ENCODE measurements at places on chromosomes 3 and 15.

- no peak for DNase-seq
These were observed 236.6 kb downstream of the KCNH8 start for GRCh38 chr3:19384868-19385267.

GRCh38 chr3:12175844-12176453, 17.2 kb upstream of the TIMP4 start:
- DNase-seq = no peak

DNA sequence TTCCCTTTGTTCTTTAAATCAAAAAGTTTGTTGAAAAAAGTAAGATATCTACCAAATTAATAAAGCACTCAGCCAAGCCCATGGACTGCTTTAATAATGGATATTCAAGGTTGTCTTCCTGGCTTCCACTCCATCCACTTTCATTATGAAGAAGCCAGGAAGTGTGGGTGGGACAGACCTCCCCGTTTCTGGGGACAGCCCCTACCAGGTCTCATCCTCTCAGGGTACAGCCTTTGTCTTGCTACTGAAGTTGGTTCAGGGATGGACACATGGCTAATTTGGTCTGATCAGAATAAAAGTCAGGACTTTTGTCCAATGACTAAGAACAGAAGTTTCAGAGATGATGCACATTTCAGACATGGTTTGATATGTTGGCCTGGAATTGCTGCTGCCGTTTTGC, 32.6 kb downstream of the CCNB2 start:
- no peak for DNase-seq

DNA sequence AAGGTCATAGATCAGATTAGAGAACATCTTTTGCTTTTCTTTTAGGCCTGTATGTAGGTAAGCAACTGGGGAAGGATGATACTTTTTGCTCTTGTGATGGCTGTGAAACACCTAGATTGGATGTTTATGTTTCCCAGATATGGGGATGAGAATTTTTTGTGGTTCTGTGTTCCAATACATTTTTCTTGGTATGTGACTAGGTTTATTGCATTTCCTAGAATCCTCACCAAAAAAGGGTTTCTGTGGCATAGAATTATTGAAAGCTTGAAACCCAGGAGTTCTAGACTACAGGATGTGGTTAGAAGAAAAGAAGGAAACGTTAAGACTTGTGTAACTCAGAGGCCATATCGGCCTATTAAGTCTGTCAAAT, 25.8 kb downstream of the OXNAD1 start:
- no peak for DNase-seq

GRCh38 chr3:184345317-184346144, 8.1 kb downstream of the FAM131A start:
- no peak for DNase-seq

DNA sequence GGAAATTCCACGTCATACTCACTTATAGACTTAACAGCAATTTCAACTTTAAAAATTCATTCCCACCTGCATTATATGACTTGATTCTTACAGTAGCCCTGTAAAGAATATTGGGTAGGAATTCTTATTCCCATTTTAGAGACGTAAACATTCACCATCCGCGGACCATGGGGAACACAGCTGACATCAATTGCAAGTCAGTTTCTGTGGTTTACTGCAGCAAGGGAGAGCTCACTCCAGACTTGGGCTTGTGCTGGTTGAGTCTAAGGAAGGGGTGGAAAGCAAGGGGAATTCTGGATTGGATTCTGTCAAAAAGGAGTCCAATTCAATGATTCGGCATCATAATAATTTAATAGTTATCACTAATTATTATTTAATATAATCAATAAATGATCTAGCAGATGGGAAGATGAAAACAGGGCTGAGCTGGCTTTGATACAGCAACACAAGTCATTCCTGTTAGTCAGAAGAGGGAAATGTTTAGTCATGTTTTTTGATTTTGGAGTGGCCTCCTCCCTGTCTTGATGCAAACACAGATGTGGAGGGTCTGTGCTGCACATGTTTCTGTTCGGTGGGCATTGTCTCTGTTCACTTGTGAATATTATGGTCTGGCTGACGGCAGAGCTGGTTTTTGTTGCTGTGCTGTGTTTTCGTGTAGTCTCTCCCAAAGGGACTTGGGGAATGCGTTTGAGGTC, 9.7 kb downstream of the LIPC start:
- DNase-seq = no peak

DNA sequence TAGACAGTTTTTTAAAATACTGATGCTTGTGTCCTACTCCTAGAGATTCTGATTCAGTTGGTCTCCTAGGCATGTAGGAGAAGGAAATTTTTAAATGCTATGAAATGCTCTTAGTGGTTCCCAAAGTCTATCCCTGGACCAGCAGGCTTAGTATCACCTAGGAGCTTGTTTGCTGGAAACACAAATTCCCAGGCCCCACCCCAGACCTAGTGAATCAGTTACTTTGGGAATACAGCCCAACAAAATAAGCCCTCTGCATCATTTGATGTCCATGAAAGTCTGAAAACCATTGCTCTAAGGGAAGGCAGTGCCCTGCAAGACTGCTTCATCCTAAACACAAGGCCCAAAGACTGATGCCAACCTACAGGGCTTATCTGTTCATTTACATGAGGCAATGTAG, 36.3 kb downstream of the CCNL1 start:
- DNase-seq = no peak

DNA sequence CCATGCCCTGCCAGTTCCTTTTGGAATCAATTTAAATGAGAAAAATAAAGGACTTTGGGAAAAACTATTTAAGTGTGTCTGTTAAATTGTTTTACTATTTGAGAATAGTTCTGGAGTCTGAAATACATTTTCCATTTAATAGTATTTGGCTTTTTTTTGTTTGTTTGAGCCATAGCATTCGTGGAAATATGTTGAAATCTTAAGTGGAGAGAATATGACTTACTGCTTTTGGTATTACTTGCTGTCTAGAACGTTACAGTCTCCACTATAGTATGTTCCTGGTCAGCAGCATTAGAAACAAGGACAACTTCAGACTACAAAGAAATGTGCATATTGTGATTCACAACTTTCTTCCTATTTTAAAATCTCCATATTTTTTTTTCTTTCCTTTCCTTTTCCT, 179.4 kb downstream of the GHSR start:
- no peak for DNase-seq

DNA sequence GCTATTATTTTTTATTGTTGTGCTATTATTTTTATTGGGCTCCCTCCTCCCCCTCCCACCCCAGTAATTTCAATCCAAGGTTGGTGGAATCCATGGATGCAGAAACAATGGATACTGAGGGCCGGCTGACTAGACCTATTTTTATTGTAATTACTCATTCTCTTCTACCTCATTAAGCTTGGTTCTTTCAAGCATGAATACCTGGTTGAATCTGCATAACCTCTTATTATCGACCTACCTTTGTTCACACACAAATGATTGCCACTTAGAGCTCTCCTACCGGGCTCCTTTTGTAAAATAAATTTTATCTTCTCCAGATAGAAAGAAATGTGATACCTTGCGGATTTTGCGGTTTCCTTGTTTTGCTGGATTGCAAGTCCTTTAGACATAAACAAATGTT, 31.6 kb downstream of the BTD start:
- DNase-seq = no peak

- no peak for DNase-seq
These were observed 2.2 kb downstream of the CHRNB4 start for GRCh38 chr15:78638658-78639314.

DNA sequence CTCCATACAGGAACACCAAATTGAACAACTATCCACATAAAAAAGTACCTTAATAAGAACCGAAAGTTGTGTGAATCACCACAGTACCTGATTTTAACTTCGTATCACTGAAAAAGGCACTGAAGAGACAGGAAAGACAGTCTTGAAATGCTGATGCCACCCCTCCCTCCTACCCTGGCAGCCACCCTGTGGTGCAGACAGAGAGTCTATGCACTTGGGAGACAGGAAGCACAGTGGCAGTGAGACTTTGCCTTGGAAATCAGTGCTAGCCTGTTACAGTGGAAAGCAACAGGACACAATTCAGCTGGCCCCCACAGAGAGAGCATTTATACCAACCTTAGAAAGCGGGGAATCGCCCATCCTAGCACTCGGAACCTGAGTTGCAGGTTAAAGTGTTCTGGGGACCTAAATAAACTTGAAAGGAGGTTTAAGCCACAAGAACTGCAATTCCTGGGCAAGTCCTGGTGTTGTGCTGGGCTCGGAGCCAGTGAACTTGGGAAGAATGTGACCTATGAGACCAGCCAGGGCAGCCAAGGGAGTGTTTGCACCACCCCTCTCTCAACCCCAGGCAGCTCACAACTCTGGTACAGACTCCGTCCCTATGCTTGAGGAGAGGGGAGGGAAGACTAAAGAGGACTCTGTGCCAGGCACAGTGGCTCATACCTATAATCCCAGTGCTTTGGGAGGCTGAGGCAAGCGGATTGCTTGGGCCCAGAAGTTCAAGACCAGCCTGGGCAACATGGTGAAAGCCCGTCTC, 240.1 kb downstream of the ISL2 start:
- no peak for DNase-seq

DNA sequence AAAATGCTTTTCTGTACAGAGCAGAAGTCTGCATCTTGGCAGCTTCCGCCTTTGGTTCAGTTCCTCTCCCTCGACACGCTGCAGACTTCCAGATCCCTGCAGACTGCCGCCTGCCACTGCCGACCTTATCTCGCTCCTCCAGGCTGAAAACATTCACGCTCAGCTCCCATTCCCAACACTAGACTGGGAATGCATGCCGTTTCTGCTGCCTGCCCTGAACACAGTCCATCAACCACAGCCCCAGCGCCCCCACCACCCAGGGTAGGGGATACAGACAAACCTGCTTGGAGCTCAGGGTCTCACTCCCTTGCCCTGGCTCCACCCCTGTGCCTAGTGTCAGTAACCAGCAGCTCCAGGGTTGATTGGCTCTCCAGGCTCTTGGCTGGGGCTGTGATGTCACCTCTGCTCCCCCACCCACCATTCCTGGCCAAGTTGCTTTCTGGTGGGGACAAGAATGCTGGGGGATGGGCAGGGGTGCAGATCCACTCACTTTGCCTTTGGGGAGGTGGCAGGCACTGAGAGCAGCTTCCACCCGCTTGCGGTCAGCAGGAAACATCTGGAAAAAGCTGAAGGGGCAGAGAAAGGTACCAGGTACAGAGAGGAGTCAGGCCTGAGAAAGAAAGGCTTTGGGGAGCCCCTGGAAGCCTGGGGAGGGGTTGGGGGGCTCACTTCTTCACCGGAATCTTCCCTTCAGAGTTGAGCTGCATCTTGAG, 6.1 kb downstream of the PLCB2 start:
- DNase-seq = no peak

- DNase-seq = no peak
These were observed 428.8 kb upstream of the TBL1XR1 start for GRCh38 chr3:177626045-177626444.

DNA sequence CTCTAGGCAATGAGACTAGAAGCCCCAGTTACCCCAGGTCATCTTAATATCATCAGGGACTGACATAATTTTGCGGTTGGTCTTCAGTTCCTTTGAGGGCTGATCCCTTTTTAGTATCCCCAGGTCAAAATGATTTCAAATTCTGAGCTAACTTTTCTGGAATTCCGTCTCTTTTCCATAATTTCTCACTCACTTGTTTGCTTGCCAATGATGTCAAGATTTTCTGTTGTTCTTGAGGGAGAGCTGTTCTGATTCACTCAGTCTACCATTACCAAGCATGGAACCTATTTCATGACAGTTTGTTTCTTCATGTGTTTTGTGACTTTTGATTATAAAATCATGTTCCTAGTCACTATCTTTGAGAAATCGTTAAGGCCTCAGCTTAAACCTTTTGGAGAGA, 190.5 kb upstream of the LYSMD4 start:
- DNase-seq = no peak

DNA sequence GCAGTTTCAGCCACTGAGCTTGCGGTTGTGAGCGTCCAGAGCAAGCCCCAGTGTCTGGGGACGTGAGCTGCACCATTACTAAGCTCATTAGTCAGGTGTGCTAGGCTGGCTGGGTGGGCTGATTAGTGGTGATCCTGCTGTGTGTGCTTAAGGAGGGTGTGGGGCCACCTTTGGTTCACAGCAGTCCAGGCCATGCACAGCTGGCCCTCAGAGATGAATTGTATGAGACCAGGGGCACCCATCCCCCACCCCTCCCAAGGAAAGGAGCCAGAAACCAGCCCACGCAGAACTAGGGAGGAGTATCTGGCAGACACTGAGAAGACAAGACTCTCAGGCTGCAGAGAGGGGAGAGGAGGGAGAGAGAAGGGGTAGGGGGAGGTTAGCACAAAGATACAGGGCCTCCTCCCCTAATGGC, 3.8 kb downstream of the TYRO3 start:
- DNase-seq = no peak

DNA sequence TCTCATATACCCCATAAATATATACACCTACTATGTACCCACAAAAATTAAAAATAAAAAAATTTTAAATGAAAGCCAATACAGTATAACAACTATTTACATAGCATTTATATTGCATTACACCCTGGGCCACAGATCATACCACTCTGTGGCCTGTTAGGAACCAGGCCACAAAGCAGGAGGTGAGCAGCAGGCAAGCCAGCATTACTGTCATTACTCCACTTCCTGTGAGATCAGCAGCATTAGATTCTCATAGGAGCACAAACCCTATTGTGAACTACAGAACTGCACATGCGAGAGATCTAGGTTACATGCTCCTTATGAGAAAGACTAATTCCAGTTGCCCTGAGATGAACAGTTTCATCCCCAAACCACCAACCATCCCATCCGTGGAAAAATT, 17.4 kb downstream of the FILIP1L start:
- no peak for DNase-seq

- no peak for DNase-seq
These were observed 49.3 kb downstream of the CCNB2 start for GRCh38 chr15:59154243-59154642.

DNA sequence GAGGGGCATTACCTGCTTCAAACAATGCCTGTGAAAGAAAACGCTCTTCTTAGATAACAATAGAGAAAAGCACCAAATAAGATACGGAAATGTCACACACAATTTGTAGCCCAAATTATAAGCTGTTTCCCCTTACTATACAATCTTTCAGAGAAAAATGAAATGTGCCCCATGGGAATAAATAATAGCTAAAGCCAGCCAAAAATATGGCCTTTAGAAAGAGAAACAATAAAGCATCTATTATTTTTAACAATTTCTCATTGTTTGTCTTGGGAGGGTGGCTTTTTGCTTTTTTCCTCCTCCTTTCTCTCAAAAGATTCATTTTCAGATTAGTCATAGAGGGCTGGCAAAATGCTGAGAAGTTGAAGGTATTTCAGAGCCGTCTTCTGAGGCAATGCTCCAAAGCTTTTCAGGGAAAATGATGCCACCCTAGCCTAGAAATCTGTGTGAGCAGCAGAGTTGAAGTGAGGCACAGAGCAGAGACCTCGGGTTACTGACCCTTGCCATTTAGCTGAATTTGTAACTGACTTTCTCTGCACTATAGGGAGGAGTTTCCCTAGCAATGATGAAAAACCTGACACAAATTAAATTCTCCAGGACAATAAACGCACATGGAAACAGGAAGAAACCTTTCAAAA, 86.3 kb upstream of the PRICKLE2 start:
- no peak for DNase-seq

DNA sequence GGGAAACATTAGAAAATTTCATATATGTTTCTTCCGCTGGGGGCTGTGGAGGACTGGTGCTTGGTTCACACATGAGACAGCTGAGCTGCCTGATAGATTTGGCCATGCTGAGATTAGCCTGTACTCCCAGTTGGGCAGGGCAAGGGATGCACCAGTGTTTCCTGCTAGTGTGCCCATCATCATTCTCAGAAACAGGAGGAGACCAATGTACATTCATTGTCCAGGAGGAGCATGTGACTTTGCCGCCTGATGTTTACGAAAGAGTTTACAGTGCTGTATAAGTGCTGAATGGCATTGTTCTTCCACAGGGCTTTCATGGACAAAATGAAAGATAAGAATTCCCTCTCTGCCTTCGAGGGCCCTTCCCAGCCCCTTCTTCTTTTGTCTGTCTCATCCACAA, 311.1 kb upstream of the THBS1 start:
- DNase-seq = no peak

All from stimulated activated CD8-positive, alpha-beta memory T cell treated with anti-CD3 and anti-CD28 coated beads, Interleukin-7, amount 100 ng/mL, for 1 hour (primary cell).